ENCODE measurements at places on chromosomes 13 and 19. TPM values are rescaled to one million over a fixed set of nuclear protein-coding genes. Genes with fewer than 3 reads are reported as not detected.

Gene NPHS1
- total RNA-seq = not detected

Gene ICAM1
- 31.5 TPM for total RNA-seq

Gene STARD13
- 1.5 TPM for total RNA-seq

Gene DMKN
- total RNA-seq = not detected

Gene FAM124A
- total RNA-seq = 0.26 TPM

Gene ZSCAN5B
- not detected for total RNA-seq

Gene CDX2
- not detected for total RNA-seq

Gene ZNF224
- total RNA-seq = 28.7 TPM

Gene TPP2
- 74.8 TPM for total RNA-seq

Gene KIR2DL3
- 0.30 TPM for total RNA-seq

Gene APOC4
- not detected for total RNA-seq

Gene ZNF433
- total RNA-seq = 0.82 TPM

Gene METTL21C
- not detected for total RNA-seq

Gene PSG11
- total RNA-seq = not detected

Gene OR2Z1
- total RNA-seq = not detected

Gene CLDND2
- 19.1 TPM for total RNA-seq

Gene EMP3
- total RNA-seq = 294 TPM

Gene CD22
- total RNA-seq = not detected

Gene INAFM1
- 14.5 TPM for total RNA-seq

Gene C19orf38
- 1.2 TPM for total RNA-seq

Gene INSL3
- total RNA-seq = 1.7 TPM

Data from activated CD8-positive, alpha-beta memory T cell treated with anti-CD3 and anti-CD28 coated beads, Interleukin-2, amount 10 ng/mL, durations not matched to agents 7 days and 5 days (primary cell).